Amygdala (tissue), 56 donors: ENCODE measurements at places on chromosomes 3 and 15.

- no peak for DNase-seq
Measured at GRCh38 chr15:91710080-91710698, 143.3 kb upstream of the SLCO3A1 start.

DNA sequence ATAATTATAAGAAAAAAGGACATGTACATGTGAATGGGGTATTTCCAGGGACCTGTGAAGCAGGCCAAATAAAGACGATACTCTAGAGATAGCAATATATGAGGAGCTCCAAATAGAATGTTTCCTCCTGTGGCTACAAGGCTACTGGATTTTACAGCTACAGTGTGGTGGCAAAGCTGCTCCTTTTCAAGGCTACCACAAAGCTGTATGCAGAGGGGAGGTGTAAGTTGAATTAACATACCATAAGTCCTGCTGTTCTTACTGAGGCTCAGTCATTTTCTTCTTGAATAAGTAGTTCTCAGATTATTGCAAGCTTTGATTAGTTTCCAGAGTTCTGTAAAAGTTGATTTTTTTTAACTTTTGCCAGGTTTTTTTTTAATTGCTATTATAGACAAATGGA, 1184.6 kb upstream of the EPHA6 start:
- no peak for DNase-seq

GRCh38 chr3:44478606-44479094, 1.2 kb upstream of the ZNF445 start:
- no peak for DNase-seq

- DNase-seq = no peak
Measured at GRCh38 chr3:160224811-160225175, 429 bp upstream of the C3orf80 start.

DNA sequence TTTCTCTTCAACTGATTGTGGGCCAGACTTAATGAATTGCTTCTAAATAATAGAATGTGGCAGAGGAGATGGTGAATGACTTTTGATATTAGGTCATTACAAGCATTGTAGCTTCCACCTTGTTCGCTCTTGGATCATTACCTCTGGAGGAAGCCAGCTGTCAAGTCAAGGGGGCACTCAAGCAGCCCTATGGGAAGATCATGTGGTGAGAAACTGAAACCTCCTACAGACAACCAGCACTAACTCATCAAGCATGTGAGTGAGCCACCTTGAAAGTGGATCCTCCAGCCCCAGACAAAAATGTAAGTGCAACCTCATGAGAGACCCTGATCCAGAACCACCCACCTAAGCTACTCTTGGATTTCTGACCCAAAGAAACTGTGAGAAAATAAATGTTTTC, 109.8 kb upstream of the TBC1D5 start:
- no peak for DNase-seq

GRCh38 chr3:85821130-85821756, 862.5 kb downstream of the CADM2 start:
- DNase-seq = no peak

GRCh38 chr15:31403606-31404005, 77.0 kb downstream of the KLF13 start:
- DNase-seq = no peak
